Mucosa of gallbladder (tissue), 1 donor: ENCODE measurements at places on chromosomes 3 and 15. TPM values are rescaled to one million over a fixed set of nuclear protein-coding genes. Genes with fewer than 3 reads are reported as not detected.

DNA sequence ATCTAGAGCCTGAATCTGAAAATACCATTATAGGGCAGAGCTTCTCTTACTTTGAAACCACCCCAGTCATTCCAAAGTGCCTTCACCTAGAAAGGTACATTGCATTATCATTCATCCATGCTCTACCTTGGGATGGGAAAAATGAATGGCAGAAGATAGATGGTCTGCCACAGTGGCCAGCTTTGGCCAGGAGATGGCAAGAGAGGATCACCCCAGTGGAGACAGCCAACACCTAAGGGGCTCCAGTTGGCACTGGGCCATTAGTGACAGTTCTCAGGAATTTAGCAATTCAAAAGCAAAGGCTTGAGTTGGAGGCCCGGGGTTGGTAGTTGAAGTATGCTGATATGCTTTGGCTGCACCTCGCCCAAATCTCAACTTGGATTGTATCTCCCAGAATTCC lies 253.6 kb upstream of the MRPL3 start:
- DNase-seq = no peak

ARPP19 gene
- total RNA-seq = 132 TPM

GRCh38 chr3:32758375-32758753 lies 59.4 kb upstream of the TRIM71 start:
- DNase-seq = no peak

DNA sequence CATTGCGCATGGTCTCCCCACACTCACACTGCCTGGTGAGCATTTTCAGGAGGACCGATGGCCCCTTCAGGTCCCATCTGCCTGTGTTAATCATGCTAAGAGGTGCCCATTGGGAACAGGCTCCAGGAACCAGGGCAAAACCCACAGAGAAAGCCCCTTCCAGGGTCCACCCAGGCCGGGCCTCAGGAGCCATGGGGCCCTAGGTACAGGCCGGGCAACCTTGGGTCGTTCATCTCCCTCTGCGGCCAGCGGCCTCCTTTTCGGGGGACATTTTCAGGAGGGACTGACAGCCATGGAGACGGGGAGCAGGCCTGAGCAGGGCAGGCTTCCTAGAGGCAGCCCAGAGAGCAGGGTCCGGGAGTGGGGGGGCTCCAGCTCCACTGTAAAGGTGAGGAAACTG lies 68.0 kb upstream of the TAMM41 start:
- DNase-seq = no peak

TRPC1 gene
- 9.9 TPM for total RNA-seq

DNA sequence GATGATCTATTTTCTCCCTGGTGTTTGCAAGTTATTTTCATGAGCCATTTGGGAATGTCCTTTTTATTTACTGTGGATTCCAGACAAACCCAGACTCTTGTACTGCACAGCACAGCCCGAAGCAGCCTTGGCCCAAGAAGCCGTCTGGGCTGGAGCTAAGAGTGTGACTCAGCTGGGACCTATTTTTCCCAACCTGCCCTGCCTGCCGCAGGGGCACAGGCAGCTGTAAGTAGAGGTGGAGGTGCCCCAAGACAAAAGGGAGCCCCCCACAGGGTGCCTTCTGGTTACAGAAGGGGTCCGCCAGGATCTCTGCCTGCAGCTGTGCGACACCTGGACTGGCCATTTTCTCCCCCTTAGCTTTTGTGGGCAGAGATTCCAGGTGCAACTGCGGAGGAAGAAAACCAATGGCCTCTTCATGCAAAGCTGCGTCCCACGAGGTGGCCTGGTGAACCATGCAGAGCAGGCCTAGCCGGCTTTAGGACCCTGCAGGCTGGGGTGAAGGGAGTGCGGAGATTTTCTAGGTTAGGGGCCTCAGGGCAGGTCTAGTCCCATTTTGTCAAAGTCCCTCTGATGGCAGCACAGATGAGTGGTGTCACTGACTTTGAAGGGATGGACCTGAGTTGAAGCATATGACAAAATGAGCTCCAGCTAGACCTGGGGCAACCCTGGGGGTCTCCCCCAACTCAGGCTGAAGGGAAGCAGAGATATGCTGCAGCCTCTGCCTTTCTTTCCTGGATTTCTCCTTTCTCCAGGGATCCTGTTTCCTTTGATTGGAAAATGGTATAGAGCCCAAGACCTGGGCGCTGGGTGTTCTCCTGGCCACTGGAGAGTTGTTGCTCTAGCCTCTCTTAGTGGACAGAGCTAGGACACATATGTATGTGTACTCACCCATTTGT lies 131.2 kb downstream of the KLF13 start:
- no peak for DNase-seq

GPR149 gene
- not detected for total RNA-seq

DNA sequence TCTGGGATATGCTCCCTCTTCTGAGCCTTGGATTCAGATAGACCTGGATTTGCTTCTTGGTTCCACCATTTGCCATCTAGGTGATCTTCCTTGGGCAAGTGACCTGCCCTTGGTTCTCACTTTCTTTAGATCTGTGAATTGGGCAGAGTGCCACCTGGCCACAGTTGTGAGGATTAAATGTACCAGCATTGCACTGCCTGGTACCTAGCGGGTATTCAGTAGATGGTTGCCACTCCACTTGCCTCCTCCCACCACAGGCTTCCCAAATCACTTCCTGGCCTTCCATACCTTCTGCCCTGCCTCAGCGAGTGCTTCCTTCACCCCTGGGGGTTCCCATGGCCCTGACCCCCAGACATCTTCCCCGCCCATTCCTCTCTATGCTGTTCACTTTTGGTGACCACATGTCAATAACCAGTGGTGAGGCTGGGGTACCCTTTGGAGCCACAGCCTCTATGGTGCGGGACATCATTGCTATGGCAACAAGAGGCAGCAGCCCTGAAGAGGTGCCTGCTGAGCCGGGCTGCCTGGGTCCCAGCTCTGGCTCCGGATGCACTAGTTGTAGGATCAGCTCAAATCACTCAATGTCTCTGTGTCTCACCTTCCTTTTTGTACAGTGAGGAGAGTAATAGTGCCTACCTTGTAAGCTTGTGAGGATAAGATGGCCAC lies 40.5 kb downstream of the CMTM7 start:
- no peak for DNase-seq

AADACL2 gene
- total RNA-seq = 0.14 TPM

DNA sequence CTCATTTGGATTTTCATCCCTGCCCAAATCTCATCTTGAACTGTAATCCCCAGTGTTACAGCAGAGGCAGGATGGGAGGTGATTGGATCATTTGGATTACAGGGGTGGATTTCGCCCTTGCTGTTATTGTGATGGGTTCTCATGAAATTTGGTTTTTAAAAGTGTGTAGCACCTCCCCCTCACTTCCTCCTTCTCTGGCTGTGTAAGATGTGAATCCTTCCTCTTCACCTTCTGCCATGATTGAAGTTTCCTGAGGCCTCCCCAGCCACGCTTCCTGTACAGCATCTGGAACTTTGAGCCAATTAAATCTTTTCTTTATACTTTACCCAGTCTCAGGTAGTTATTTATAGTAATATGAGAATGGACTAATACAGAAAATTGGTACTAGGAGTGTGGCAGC lies 316.8 kb downstream of the PLCL2 start:
- DNase-seq = no peak

LARP6 gene
- 23.5 TPM for total RNA-seq

CRYGS gene
- total RNA-seq = 2.7 TPM

DNA sequence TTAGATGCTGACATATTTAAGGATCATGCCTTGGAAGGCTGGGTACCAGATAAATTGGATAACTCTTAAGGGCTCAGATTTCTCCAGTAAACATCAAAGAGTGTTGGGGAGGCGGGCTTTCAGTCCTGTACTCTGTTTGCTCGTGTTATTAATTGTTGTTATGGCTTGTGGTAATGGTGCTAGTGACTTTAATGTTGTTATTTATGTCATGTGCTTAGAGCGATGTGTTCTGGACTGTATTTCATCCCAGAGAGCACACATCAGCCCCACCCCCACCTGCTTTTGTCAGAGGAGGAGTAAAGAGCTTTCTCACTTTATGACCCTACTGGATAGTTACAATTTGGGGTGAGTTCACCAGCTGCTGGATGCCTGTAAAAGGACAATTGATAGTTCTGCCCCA lies 386.3 kb downstream of the EPHB1 start:
- DNase-seq = no peak

DNA sequence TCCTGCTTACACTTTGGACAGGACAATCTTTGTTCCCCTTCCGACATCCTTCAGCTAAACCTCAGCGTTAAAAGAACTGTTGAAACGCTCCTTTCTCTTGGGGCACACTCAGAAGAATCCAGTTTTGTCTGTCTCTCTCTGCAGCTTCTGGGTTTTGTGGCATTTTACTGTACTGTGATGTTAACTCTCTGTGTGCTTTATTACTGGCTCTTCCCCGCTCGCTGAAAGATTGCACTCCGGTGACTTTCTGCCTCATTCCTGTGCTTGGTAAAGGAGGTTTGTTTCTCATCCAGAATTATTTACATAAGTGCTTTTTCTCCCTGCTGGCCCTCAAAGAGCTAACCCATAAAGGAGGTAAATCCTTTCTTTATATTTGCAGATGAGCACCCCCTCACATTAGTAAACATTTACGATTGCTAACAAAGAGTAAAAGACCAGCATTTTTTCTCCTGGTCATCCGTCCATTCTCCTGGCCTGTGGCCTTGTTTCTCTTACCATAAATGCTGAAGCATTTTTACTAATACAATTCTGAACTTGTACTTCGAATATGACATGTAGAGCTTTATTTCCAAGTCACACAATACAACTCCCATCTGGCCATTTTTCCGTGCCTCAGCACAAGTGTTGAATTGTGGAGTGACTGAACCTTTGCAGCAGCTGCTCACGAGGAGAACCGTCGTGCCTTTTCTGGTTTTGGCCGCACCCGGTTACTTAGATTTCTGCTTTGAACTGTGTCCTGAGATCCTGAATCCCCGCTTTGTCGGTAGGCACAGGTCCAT lies 69.3 kb upstream of the RPL35A start:
- DNase-seq = no peak

DNA sequence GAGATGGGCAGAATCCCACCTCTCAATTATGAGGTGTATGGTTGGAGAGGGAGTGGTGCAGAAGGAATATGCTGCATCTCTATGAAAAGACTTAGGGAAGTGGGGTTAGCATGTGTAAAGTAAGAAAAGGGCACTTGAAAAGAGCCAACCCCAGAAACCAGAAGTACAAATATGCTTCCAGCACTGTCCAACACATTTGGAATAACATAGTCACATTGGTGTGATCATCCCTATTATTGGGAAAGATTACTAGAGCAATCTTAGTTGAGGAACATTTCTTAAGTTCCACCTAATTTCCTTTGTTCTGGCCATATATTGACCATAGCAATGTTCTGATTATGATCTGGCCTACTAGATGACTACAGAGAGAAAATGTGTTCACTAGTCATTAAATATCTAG lies 34.3 kb downstream of the HMG20A start:
- DNase-seq = no peak

MAN2A2 gene
- total RNA-seq = 95.4 TPM

DNA sequence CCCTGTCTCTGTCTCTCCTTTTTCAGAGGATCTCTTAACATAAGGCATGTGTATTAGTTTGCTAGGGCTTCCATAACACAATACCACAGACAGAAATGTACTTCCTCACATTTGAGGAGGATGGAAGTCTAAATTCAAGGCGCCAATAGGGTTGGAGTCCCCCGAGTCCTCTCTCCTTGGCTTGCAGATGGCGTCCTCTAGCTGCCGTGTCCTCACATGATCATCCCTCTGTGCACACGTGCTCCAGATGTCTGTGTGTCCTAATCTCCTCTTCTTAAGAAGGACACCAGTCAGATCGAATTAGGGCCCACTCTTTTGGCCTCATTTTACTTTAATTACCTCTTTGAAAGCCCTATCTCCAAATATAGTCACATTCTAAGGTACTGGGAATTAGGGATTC lies 23.0 kb upstream of the BFSP2 start:
- DNase-seq = no peak

- DNase-seq = no peak
These were observed 113.5 kb downstream of the CNTN3 start for GRCh38 chr3:74501007-74501406.

GRCh38 chr3:124886168-124887056 lies 753 bp downstream of the ITGB5 start:
- peak; percentile 44 for DNase-seq

DNA sequence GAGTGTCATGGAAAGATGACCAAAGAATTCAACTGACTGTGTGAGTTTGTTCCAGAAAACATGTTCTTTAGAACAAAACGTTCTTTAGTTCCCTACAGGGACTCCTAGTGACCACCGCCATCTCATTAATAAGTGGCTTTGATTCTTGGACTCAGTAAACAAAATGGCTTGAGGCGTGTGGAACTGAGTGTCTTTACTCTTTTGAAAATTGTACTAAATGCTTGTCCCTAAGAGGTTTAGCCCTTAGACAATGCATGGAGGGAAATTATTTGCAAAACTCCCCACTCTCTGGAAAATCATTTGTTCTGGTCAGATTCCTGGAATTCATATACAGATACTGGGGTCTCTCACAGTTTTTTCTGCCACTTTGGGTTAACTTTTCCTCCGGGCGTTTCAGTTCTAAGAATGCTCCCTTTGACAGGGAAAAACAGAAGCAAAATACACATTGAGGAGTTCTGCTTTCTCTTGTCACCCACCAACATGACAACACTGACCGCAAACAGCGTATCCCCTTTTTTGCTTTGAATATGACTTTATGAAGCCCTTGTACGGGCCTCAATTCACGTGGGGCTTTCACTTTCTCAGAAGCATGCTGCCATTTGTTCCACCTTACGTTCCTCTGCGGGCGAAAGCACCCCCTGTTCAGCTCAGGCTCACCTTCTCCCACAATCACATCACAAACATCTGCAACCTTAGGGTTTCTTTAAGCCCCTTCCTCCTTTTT lies 15.3 kb upstream of the NRROS start:
- DNase-seq = no peak

GRCh38 chr3:58299839-58300516 lies 6.1 kb upstream of the RPP14 start:
- DNase-seq = no peak

DNA sequence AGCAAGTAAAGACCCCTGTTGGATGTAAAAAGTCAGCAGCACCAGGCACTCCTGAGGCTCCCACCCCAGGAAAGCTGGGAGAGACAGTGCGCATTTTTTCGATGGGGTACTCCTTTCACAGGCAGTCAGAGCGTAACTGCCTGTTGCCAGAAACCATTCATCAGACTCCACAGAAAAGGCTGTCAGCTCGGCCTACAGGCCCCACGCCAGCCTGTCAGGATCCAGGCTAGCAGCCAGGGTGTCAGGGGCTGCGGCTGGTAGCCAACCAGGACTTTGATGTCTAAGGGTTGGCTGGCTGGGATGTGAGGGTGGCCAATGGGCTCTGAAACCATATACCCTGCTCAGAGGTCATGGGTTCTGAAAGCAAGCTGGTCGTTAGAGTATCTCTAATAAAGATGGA lies 164.5 kb downstream of the WNT5A start:
- DNase-seq = no peak

GABRB3 gene
- 91.6 TPM for total RNA-seq

MAGEL2 gene
- 0.40 TPM for total RNA-seq

- DNase-seq = no peak
These were observed 19.8 kb downstream of the HMG20A start for GRCh38 chr15:77440378-77440999.

- no peak for DNase-seq
These were observed 47.9 kb downstream of the USP13 start for GRCh38 chr3:179700716-179701115.
